ENCODE measurements at places on chromosomes 3 and 15. TPM values are rescaled to one million over a fixed set of nuclear protein-coding genes. Genes with fewer than 3 reads are reported as not detected.

TUSC7 gene
- polyA plus RNA-seq, result not detected

DNA sequence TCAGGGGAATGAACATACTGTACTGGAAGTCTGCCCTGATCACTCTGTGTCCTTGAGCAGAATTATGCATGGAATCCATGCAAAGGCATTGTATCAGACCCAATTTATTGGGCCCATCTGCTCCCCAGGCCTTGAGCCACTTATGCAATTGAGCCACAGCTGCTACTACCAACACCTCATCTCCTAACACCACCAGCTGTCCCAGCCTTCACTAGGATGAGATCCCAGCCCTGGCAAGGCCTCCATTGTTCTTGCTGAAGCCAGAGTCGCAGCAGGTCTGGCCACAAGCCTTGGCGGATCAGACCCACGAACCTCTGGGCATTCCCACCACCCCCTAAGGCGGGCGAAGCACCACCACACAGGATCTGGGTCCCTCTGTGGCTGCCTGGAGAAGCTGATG is 9.2 kb upstream of the NME9 start:
- no peak for DNase-seq

GRCh38 chr3:78880603-78881461 is 887.0 kb downstream of the ROBO1 start:
- no peak for DNase-seq

- no peak for DNase-seq
These were observed 5.7 kb downstream of the LRIG1 start for GRCh38 chr3:66494959-66495667.

DNA sequence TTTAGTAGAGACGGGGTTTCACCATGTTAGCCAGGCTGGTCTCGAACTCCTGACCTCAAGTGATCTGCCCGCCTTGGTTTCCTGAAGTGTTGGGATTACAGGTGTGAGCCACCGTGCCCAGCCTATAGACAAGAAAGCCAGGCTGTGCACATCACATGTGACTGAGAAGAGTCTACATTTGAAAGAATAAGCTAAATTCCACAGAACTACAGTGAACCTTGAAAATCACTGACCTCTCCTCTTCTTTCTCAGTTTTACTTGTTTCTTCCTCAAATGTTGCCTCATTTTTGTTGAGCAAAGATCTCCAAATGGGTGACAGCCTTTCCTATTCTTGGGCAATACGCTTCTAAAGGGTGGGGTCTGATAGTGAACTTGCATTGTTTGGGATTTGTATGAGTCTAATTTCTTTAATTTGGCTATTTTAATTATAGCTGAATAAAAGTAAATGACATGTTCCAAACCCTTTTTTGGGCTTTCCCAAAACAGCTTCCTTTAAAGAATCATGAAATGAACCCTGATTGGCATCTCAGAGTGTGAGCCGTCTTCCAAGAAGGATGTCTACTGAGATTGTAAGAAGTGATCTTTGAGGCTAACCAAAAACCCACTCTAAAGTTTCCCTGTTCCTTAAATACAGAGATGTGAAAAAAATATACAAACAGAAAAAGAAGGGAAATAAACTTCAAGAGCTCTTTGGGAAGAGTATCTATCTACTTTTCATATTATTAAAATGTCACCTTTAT is 21.6 kb upstream of the SPTBN5 start:
- DNase-seq, result no peak

GRCh38 chr3:193794002-193794881 is 201.2 kb downstream of the OPA1 start:
- no peak for DNase-seq

DNA sequence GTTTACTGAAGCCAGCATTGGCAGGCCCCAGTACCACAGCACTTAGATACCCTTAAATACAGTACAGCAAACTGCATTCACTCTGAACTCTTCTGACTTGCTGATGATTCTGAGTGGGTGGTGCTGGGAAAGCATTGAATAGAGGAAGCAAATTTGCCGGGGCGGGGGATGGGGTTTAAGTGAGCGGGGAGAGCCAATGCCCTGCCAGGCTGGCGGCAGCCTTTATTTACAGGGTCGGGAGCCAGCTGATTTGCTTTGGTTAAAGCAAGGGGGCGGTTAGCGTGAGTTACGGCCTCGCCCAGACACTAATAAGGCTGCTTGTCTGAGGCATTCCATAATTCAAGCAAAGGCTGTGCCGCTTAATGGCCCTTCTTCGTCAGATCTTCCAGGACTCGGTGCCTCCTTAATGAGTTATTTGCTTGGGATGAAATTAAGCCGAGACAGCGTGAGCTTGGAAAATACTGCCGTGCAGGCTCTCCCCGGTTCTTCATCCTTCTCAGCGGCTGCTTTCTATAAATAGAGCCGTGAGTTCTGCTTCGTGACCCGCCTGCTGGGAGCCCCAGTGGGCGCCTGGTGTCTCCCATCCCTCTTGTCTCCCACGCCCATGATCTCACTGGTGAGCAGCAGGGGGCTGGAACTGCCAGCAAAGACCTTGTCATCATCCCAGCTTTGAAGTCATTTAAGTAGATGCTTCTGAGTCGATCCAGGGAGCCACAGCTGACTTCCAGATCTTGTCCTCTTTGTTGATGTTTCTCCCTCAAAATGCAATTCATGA is 25.8 kb downstream of the SPSB4 start:
- peak; percentile 45 for DNase-seq

DNA sequence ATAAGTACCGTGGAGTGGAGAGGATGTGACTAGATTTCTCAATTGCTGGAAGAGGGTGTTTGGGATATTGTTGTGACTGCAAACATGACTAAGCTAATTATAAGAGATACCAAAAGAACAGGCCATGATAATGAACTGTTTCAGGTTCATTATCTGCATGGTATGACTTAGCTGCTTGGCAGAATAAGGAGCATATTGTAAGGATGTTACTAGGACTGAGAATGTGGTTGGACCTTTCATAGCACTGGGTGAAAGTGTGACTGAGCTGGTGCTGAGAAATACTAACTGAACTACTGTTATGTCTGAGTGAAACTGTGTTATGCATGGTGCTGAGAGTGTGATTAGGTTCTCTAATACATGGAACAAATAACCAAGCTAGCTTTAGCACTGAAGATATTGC is 11.0 kb downstream of the SCN10A start:
- DNase-seq, result no peak

DNA sequence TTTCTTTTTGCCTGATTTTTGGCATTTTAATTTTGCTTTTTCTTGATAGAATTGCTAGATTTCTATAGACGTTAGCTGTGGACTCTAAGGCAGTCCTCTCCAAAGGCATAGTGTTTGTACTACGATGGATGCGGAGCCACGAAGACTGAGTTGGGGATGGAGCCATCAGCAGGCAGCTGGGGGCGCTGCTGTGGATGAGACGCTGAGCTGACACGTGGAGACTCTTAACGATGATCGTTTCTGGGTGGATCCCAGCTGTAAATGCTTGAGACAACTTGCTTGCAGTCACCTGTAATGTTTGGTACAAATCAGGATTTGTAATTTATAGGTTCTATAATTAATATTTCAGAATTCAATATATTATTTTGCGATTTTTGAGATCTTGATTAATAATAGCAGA is 13.3 kb upstream of the PPP1R2 start:
- DNase-seq, result no peak

DNA sequence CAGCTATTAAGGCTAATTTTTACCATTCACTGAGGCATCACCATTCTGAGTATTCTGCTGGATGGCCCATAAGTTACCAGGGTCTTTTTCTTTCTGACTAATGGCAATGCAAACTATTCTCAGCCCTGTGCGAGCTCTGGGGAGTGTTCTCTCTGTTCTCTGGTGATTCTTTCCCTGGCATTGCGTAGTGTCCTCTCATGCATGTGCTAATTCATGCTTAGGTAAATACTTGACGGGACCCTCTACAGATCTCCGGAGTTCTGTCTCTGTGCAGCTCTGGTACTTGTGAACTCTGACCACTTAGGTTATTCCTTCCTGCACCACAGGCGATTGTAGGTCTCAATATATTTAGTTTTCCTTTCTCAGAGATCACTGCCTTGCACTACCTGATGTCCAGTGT is 34.8 kb downstream of the UBE2E1 start:
- no peak for DNase-seq

MANF gene
- 44.2 TPM for polyA plus RNA-seq

GRCh38 chr15:47196048-47196447 is 521.3 kb upstream of the SEMA6D start:
- DNase-seq, result peak; percentile 77

TGM4 gene
- polyA plus RNA-seq, result not detected

ACKR4 gene
- 2.1 TPM for polyA plus RNA-seq

PPP1R2 gene
- 47.7 TPM for polyA plus RNA-seq

DNA sequence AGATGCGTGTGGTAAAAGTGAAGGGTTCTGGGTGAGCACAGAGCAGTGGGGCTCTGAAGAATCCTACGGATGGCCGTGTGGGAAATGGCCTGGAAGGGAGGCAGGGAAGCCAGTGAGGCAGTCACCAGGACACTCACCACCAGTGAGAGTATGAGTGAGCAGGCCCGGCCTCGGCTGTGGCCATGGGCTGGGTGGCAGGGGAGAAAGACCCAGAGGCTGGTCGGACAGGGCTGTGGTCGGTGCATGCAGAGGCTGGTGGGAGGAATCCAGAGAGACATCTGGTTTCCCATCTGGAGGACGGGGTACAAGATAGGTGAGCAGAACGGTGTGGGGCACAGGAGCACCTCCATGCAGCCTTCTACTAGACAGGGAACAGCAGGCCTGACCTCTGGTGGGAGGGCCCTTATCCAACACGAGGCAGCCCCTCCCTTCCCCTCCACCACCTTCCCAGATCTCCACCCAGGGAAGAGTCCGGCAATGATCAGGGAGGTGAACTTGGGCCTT is 10.1 kb downstream of the PCSK6 start:
- no peak for DNase-seq

DNA sequence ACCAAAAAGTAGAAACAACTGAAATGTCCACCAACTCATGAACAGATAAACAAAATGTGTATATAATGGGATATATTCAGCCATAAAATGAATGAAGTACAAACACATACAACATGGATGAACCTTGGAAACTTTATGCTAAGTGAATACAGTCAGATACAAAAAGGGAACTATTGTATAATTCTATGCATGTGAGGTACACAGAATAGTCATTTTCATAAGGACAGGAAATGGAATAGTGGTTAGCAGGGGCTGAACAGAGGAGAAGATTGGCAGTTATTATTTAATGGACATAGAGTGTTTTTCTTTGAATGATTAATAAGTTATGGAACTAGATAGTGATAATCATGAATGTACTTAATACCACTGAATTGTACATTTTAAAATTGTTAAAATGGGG is 20.0 kb upstream of the TRANK1 start:
- DNase-seq, result no peak

DNA sequence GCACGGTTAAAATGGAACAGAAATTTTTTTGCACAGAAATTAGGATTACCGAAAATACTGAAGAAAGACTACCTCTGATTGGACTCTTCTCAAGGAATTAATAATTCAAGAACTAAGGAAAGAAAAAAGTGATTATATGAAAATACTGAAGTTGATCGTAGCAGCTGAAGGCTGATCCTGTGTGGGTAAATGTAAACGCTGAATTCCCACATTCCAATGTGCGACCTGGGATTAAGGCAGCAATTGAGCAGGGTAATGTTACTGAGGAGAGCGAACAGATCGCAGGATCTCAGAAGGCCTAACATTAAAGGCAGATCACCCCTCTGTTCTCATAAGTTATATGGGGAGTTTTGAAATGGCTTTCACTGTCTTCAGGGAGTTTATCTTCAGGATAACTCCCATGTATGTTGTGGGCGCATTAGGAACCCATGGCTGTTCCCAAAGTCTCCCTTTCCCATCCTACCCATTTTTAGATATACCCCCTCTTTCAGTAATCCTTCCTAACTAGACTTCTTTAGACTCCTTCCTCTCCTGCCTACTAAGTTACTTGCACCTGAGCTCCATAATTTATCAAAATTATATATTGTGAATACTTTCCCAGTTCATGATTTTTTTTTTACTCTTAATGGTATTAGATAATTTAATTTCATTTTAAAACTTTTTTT is 1.0 kb upstream of the UBL7 start:
- DNase-seq, result no peak

- DNase-seq, result no peak
These were observed 193.3 kb upstream of the TOPAZ1 start for GRCh38 chr3:44048196-44048924.

GRCh38 chr3:5057857-5058324 is 64.2 kb upstream of the ARL8B start:
- peak; percentile 51 for DNase-seq

RHOV gene
- polyA plus RNA-seq, result 4.0 TPM

GRCh38 chr15:87638554-87639083 is 617.9 kb downstream of the NTRK3 start:
- no peak for DNase-seq

- DNase-seq, result no peak
These were observed 91.1 kb downstream of the MSL2 start for GRCh38 chr3:136105044-136105443.

GHSR gene
- not detected for polyA plus RNA-seq

DNA sequence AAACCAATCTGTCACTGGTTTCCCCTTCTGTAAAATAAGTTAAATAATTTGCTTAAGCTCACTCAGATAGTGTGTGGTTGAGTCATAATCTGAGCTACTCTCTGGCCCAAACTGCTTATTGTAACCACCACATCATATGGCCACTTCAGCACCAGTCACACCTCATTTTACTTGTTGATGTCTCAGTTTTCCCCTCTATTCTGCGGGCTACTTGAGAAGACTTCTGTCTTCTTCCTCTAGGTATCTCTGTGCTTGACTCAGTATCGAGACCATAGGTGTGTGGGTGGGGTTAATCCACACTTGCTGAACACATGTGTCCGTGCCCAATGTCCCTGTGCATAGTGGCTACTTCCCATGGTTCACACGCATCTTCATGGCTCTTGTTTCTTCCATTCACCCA is 32.9 kb downstream of the CRYGS start:
- DNase-seq, result no peak

DNA sequence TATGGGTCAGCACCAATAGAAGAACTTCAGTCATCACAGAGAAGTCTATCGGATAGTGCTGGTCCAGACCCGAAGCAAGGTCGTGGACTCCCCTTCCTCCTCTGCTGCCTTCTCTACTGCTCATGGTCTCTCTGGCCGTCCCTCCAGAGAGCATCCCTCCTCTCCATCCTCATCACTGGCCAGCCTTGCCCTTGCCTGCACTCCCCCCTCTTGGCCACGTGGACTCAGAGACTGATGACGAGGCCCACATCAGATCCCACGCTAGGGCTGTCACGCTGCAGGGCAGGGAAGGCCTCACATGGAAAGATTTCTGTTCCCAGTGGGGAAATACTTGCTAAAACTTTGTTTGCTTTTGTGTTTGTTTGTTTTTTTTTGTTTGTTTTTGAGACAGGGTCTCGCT is 35.3 kb downstream of the IGDCC3 start:
- no peak for DNase-seq

- DNase-seq, result no peak
These were observed 13.2 kb upstream of the TRANK1 start for GRCh38 chr3:36957862-36958686.

CA12 gene
- 14.9 TPM for polyA plus RNA-seq

- DNase-seq, result no peak
These were observed 43.8 kb downstream of the HRH1 start for GRCh38 chr3:11198070-11198469.

- no peak for DNase-seq
These were observed 200.0 kb downstream of the ATP8B4 start for GRCh38 chr15:49919034-49919433.
